Heart left ventricle (tissue), 16 donors: ENCODE measurements at places on chromosomes 7 and 10.

DNA sequence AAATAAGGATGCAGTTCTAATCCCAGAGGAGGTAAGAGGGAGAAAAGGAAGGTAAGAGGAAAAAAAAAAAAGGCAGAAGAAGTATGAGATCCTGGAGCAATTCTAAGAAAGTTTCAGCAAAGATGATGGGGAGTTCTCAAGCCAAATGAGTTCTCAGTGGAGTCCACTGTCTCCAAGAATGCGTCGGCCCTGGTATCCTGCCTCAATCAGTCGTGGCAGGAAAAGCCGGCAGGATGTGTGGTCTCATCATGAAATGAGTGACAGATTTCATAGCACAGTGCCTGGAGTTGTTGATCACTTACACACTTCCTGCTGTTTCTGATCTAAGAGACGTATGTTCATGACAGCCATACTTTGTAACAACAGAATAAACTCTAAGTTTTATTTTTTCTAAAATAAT, 554.9 kb downstream of the NXPH1 start:
- no peak for DNase-seq

GRCh38 chr7:80601999-80602398, 36.4 kb upstream of the CD36 start:
- no peak for DNase-seq

GRCh38 chr10:43024942-43025700, 51.7 kb upstream of the RET start:
- no peak for DNase-seq

- no peak for DNase-seq
These were observed 101.4 kb downstream of the HIPK2 start for GRCh38 chr7:139676390-139676789.

DNA sequence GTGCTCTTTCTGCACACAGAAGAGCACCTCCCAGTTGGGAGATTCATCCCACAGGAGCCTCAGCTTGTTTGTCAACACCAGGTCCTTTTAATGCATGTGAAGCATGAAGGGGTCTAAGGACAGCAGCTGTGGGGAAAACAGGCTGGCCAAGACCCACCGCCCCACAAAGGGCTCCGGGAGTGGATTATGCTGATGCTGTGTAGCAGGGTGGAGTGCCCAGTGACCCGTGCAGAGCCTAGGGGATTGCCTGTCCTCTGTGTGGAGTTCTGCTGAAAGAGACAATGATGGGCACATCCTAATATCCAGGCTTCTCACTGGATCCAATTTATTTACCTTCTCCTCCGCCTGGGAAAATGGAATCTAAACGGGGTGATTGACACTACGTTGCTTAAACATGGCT, 74.0 kb downstream of the PIP4K2A start:
- no peak for DNase-seq

DNA sequence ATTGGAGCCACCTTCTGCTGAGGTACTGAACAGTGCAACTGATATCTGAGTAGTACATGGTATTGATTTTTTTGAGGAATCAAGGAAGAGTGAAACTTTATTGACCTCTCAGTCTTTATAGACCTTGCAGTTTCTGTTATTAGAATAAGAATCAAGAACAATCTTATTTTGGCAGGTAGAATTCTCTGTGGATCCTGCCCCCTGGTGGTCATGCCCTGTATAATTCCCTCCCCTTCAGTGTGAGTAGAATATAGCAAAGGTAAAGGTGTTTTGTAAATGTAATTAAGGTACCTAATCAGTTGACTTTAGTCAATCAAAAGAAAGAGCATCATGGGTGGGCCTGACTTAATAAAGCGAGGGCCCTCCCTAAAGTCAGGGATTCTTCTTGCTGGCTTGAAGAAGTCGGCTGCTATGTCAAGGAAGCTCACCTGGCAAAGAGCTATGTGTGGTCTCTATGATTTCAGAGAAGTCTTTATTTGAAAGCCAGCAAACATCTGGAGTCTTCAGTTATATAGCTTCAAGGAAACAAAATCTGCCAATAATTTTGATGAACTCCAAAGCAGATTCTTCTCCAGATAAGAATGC, 142.8 kb downstream of the LSM5 start:
- DNase-seq = no peak

DNA sequence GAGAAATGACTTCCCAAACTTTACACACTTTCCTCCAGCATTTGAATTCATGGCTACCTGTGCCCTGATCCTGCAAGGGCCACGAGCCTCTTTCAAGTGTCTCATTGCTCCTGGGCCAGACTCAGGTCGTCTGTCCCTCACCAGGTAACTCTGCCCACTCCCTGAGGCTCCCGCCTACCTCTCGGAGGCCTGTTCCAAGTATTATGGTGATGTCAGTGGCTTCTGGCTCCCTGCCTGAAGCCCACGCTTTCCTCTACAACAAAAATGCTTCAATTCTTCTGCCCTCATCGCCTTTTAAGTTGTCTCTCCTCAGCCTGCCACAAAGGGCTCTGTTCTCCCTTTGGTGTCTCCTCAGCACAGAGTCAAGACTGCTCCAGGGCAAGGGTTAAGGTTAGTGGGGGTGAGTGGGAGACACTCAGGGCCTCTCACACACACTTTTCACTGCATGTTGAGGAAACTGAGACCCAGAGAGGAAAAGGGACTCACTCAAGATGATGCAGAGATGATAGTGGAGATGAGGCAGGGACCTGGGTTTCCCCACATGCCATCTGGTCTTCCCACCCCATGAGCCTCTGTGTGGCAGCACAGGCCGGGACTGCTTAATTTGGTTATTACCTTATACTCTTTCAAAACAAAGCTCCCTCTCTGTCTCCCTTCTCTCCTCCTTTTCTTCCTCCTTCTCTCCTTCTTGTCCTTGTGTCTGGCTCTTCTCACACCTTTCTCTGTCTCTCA, 28.3 kb upstream of the EGR2 start:
- no peak for DNase-seq

GRCh38 chr10:3886191-3886590, 101.2 kb upstream of the KLF6 start:
- peak; percentile 74 for DNase-seq

- peak; percentile 72 for DNase-seq
These were observed 2.5 kb downstream of the LRCH4 start for GRCh38 chr7:100583132-100584053.

- no peak for DNase-seq
These were observed 145.8 kb downstream of the NSUN6 start for GRCh38 chr10:18505456-18506118.

DNA sequence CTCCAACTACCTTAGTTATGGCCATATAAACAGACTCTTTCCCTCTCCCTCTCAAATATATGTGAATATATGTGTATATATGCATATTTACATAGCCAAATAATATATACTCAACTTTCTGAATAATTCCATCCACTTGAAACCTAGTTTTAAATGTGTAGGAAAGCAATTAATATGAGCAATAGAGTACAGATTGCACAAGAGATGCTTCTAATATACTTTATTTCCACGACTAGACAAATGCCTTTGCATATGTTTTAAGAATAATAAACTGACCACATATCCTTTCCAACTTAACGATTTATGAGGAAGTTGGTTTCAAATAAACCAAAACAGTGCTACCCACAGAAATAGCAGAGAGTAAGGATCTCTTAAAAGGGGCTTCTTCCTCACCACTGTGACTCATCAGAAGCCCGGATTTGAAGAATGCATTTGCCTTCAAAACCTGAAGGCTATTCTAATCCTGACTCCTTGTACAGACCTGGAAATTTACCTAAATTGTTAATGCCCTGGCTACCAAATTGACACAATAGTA, 266.3 kb downstream of the AHR start:
- no peak for DNase-seq

- DNase-seq = no peak
These were observed 416.6 kb downstream of the PHTF2 start for GRCh38 chr7:78215199-78215598.

DNA sequence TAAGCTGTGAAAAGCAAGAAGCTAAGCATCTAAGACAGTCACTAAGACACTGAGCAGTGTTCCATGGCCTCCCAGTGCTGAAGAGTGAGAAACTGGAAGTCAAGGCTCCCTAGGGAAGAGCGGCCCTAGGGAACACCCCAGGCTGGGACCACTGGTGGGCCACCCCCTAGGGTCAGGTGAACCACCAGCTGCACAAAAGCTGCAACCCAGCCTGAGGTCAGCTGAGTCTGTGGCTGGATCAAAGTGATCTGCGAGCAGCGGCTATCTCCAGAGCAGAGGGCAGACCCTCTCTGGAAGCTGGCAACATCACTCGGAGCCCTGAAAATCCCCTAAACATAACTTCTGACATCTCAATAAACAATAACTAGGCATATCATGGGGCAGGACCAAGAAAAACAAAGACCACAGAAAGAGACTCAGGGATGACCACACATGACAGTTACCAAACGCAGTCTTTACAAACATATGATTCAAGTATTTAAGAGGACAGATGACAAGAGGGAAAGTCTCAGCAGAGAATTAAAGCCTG, 125.8 kb downstream of the DLG5 start:
- no peak for DNase-seq

DNA sequence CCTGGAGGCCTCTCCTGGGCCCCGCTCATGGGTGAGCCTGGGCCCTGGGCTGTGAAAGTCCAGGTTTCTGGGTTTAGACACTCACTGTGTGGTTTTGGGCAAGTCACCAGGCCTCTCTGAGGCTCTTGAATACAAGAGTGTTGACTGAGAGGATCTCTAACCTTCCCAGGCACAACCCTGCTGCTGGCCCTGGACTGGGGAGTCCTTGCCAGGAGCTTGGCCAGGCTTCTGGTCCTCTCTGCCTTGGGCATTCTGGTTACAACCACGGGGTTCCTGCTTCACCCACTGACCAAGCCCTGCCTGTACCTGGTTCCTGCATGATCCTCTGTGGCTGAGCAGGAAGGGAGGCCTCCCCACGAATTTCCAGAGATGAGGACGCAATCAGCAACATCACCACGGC, 63.6 kb upstream of the COL13A1 start:
- no peak for DNase-seq

- DNase-seq = no peak
These were observed 5.5 kb upstream of the LAMB4 start for GRCh38 chr7:108135446-108136190.
